ENCODE measurements at places on chromosomes 2 and 18. TPM values are rescaled to one million over a fixed set of nuclear protein-coding genes. Genes with fewer than 3 reads are reported as not detected.

Gene CPO
- total RNA-seq = not detected

Gene DNAH7
- 0.40 TPM for total RNA-seq

Gene INHBB
- 0.16 TPM for total RNA-seq

Gene UNC80
- total RNA-seq = not detected
